ENCODE measurements at places on chromosomes 5 and 9. TPM values are rescaled to one million over a fixed set of nuclear protein-coding genes. Genes with fewer than 3 reads are reported as not detected.

DNA sequence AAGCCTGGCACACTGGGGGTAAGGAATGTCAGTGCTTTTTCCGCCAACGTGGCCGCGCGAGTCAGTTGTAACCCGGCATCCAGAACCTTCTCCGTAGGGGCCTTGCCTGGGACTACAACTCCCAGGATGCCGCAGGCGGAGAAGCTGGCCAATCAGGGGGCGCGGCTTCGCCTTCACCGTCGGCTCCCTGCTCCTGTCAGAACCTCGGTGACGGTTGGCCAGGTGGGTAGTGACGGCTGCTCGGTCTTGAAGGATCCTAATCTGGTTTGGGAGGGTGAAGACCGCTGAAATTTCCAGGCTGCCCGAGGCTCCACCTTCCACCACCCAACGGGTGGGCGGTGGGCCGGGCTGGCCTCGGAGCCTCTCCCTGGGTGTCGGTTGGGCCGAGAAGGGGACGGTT lies at the start of gene C5orf58:
C5orf58 (plus strand) TSS at position 200 of the 400 bp plus-strand sequence. CDS start 1,992 bp downstream, outside the sequence.
- H3K4me1 ChIP-seq: peaks cover 5% of the 10 kb centered on the region
- peaks cover 9% of the 10 kb centered on the region for H3K36me3 ChIP-seq
- no peaks in the 10 kb centered on the region for H3K27me3 ChIP-seq
- no peak within 1 kb of the TSS for H3K27ac ChIP-seq

GRCh38 chr9:129597355-129598088 lies 23.4 kb downstream of the C9orf50 start:
- H3K27me3 ChIP-seq: peaks cover 15% of the 10 kb centered on the region
- no peak for DNase-seq
- no peaks in the 10 kb centered on the region for H3K36me3 ChIP-seq
- H3K4me3 ChIP-seq: no peak overlapping the region

GRCh38 chr5:37532976-37533740 lies 154.0 kb downstream of the WDR70 start:
- no peaks in the 10 kb centered on the region for H3K4me1 ChIP-seq
- H3K27me3 ChIP-seq: no peaks in the 10 kb centered on the region
- no peak for DNase-seq
- H3K27ac ChIP-seq: no peak overlapping the region

DNA sequence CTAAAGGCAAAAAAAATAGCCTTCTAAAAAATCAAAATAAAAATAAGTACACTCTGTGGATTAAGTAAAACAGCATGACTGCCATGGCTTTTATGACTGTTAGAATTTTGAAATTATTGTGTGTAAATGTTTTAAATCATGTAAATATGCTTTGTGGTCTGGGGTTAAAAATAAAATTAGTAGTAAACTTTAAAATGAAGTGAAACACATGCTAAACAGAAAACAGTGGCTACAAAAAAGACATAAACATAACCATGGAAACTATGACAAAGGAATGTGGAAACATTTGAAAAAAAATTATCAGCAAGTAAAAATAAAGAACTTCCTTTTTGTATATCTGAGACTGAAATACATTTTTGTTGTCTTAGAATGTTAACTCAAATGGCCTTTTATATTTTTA lies 134.5 kb upstream of the SPEF2 start:
- peaks cover 14% of the 10 kb centered on the region for H3K36me3 ChIP-seq
- H3K4me3 ChIP-seq: no peak overlapping the region
- H3K27me3 ChIP-seq: peaks cover 5% of the 10 kb centered on the region
- no peak overlapping the region for H3K27ac ChIP-seq
- DNase-seq: no peak
- H3K4me1 ChIP-seq: peaks cover 11% of the 10 kb centered on the region

GRCh38 chr5:112012104-112012503 lies 255.1 kb upstream of the NREP start:
- no peak overlapping the region for H3K27ac ChIP-seq
- H3K4me1 ChIP-seq: no peaks in the 10 kb centered on the region
- no peak overlapping the region for H3K4me3 ChIP-seq
- DNase-seq: no peak

- no peak overlapping the region for H3K27ac ChIP-seq
- H3K27me3 ChIP-seq: peaks cover 19% of the 10 kb centered on the region
- H3K4me3 ChIP-seq: no peak overlapping the region
- H3K36me3 ChIP-seq: no peaks in the 10 kb centered on the region
These were observed 38.7 kb upstream of the ANGPTL2 start for GRCh38 chr9:127161081-127161624.

GRCh38 chr5:78644741-78645300 lies 3.8 kb downstream of the LHFPL2 start:
- H3K4me3 ChIP-seq: no peak overlapping the region
- H3K36me3 ChIP-seq: no peaks in the 10 kb centered on the region
- no peak overlapping the region for H3K27ac ChIP-seq
- DNase-seq: no peak
- H3K4me1 ChIP-seq: peaks cover 8% of the 10 kb centered on the region
- H3K27me3 ChIP-seq: peaks cover 38% of the 10 kb centered on the region

DNA sequence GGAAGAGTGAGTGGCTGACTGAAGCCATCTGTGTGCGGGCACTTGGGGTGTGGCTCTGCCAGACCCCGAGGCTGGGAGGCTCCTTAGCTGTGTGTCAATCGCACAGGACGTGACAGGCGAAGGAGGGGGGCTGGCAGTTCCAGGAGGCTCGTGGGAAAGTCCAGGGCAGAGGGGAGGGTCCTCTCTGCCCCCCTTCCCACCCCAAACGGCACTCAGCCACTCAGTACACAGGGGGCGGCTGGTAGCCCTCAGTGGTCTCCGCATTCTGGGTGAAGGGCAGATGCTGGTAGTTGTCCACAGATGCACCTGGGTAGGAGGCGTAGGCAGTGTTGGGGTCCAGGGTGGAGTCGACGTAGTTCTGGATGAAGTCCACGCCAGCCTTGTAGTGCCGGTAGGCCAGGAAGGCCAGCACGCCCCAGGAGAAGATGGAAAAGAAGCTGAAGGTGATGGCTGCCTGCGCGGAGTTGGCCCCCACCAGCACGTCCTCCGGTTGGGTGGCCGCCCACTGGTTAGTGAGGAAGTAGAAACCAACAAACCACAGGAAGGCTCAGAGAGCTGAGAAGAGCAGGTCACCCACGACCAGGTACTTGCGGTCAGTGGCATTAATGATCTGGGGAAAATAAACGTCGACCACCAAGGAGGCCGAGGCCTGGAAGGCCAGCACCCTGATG lies 85.4 kb upstream of the CEP78 start:
- peaks cover 3% of the 10 kb centered on the region for H3K4me1 ChIP-seq
- no peak overlapping the region for H3K27ac ChIP-seq
- H3K27me3 ChIP-seq: peaks cover 10% of the 10 kb centered on the region
- no peak overlapping the region for H3K4me3 ChIP-seq
- H3K36me3 ChIP-seq: no peaks in the 10 kb centered on the region

GRCh38 chr5:168463081-168463480 lies 23.2 kb upstream of the RARS1 start:
- H3K4me3 ChIP-seq: no peak overlapping the region
- H3K4me1 ChIP-seq: no peaks in the 10 kb centered on the region
- no peaks in the 10 kb centered on the region for H3K36me3 ChIP-seq
- no peak for DNase-seq

GRCh38 chr5:55816342-55816741 lies 34.8 kb upstream of the IL31RA start:
- H3K36me3 ChIP-seq: peaks cover 5% of the 10 kb centered on the region
- H3K4me1 ChIP-seq: peaks cover 7% of the 10 kb centered on the region
- no peak for DNase-seq

DNA sequence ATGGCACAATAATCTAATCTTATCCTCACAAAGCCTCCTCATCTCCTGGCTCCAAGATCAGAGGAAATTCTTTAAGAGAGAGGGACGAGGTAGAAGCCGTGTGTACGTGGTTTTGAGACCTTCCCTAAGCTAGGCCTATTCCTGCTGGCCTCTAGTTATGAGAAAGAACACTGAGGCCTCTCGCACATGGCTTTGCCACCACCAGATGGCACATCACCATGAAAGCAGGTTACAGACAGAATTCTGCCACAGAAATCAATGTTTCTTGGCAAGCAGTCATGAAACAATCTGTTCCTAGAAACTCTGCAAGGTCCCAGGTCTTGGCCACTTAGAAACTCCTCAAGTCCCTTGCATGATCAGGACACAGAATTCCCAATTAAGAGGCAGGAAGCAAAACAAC lies 268.2 kb upstream of the TAS2R1 start:
- no peaks in the 10 kb centered on the region for H3K36me3 ChIP-seq
- H3K27me3 ChIP-seq: no peaks in the 10 kb centered on the region
- no peaks in the 10 kb centered on the region for H3K4me1 ChIP-seq

- H3K4me1 ChIP-seq: no peaks in the 10 kb centered on the region
- no peaks in the 10 kb centered on the region for H3K36me3 ChIP-seq
- no peak for DNase-seq
- H3K4me3 ChIP-seq: no peak overlapping the region
- H3K27me3 ChIP-seq: no peaks in the 10 kb centered on the region
These were observed 64.9 kb upstream of the TLE1 start for GRCh38 chr9:81754245-81754644.

GRCh38 chr5:43514471-43514815 lies 505 bp downstream of the C5orf34 start:
- H3K36me3 ChIP-seq: peaks cover 13% of the 10 kb centered on the region
- H3K4me1 ChIP-seq: peaks cover 34% of the 10 kb centered on the region
- no peak for DNase-seq
- no peaks in the 10 kb centered on the region for H3K27me3 ChIP-seq
- H3K27ac ChIP-seq: peak overlapping the region; percentile 96

DNA sequence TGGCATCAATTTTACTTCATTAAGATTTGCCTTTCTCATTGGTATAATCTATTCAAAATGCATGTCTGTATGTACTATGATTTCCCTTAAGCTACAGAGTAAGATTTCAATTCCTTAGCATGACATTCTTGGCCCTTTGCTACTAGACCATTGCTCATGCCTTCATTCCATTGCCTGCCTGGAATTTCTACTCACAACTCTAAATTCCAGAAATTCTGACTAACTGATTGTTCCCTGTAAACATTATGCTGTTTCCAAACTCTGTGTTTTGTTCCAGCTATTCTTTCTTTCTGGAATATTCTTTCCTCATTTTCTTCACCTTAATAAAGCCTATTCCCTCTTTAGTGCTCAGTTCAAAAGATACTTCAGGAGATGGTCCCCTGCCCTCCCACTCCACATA lies 568.8 kb upstream of the SEMA6A start:
- H3K4me1 ChIP-seq: no peaks in the 10 kb centered on the region
- H3K27me3 ChIP-seq: no peaks in the 10 kb centered on the region
- H3K27ac ChIP-seq: no peak overlapping the region
- DNase-seq: no peak
- no peak overlapping the region for H3K4me3 ChIP-seq

DNA sequence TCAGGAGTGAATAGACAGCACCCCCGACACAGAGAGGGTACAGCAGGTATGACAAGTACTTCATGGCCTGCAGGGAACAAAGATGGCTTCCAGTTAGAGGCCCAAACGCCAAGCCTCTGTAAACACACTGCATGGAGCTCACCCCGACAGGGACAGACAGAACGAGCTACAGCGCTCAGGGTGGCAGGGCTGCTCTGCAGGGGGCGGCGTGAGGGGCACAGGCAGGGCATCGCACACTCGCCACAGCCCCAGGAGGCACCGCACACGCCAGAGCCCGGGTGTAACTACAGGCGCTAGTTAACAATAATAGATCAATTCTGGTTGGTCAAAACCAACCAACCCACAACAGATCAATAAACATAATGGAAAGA lies 21.1 kb downstream of the CLPTM1L start:
- no peak for DNase-seq
- no peaks in the 10 kb centered on the region for H3K27me3 ChIP-seq
- no peaks in the 10 kb centered on the region for H3K4me1 ChIP-seq
- H3K4me3 ChIP-seq: no peak overlapping the region

GRCh38 chr9:94882966-94883641 lies 156.6 kb downstream of the AOPEP start:
- no peak overlapping the region for H3K4me3 ChIP-seq
- DNase-seq: no peak
- no peak overlapping the region for H3K27ac ChIP-seq
- no peaks in the 10 kb centered on the region for H3K36me3 ChIP-seq
- H3K4me1 ChIP-seq: peaks cover 14% of the 10 kb centered on the region
- peaks cover 27% of the 10 kb centered on the region for H3K27me3 ChIP-seq

- H3K4me1 ChIP-seq: peaks cover 21% of the 10 kb centered on the region
- H3K27me3 ChIP-seq: peaks cover 79% of the 10 kb centered on the region
- peak overlapping the region; percentile 67 for H3K4me3 ChIP-seq
- H3K36me3 ChIP-seq: peaks cover 4% of the 10 kb centered on the region
These were observed 208.4 kb downstream of the MEF2C start for GRCh38 chr5:88674356-88675167.

DNA sequence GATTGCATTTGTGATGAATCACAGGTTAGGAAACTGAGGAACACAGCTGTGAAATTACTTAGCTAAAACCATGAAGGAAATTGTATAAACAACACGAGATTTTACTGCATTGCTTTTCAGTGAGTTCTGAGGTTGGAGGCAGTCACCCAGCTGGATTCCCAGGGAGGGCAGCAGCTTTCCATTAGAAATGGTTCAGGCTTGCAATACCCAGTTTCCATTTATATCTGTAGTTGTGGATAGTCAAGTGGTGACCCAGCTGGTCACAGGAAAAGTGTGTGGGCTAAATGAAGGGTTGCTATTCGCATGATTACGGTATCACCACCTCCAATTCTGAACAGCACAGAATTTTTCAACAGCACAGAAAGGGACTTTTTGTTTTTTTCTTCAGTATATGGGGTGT lies 34.3 kb upstream of the SPATA31D4 start:
- DNase-seq: no peak
- H3K4me3 ChIP-seq: no peak overlapping the region
- no peaks in the 10 kb centered on the region for H3K27me3 ChIP-seq
- no peaks in the 10 kb centered on the region for H3K36me3 ChIP-seq

- DNase-seq: no peak
- no peaks in the 10 kb centered on the region for H3K4me1 ChIP-seq
- no peak overlapping the region for H3K4me3 ChIP-seq
- H3K36me3 ChIP-seq: no peaks in the 10 kb centered on the region
- H3K27me3 ChIP-seq: no peaks in the 10 kb centered on the region
These were observed 109.1 kb upstream of the CTNND2 start for GRCh38 chr5:12013351-12013750.

GRCh38 chr5:81147011-81147885 lies 85.9 kb upstream of the CKMT2 start:
- H3K27ac ChIP-seq: no peak overlapping the region
- DNase-seq: no peak
- H3K36me3 ChIP-seq: no peaks in the 10 kb centered on the region
- H3K4me1 ChIP-seq: peaks cover 12% of the 10 kb centered on the region
- peak overlapping the region; percentile 47 for H3K4me3 ChIP-seq
- H3K27me3 ChIP-seq: no peaks in the 10 kb centered on the region

GRCh38 chr9:129235931-129236331 lies 57.9 kb upstream of the IER5L start:
- H3K27me3 ChIP-seq: no peaks in the 10 kb centered on the region
- H3K4me1 ChIP-seq: peaks cover 40% of the 10 kb centered on the region
- H3K27ac ChIP-seq: peak overlapping the region; percentile 47
- peaks cover 3% of the 10 kb centered on the region for H3K36me3 ChIP-seq

ADGRV1 gene
- total RNA-seq: 12.4 TPM

IL4 gene
- total RNA-seq: 21.6 TPM

GRM6 gene
- not detected for total RNA-seq

FOXD4 gene
- total RNA-seq: not detected

C9orf78 gene
- total RNA-seq: 59.6 TPM

PGM5 gene
- total RNA-seq: not detected

GPRIN1 gene
- total RNA-seq: 3.0 TPM

APBA1 gene
- total RNA-seq: 0.98 TPM

RANBP3L gene
- total RNA-seq: not detected

GRXCR2 gene
- total RNA-seq: not detected

All from activated T-helper 2 cell treated with anti-CD3 and anti-CD28 coated beads, Interferon-gamma antibody, Interleukin-2, Interleukin-4, amounts not matched to agents 10 μg/mL and 5 μg/mL and 100 μg/mL, durations not matched to agents 14 hours and 24 hours and 36 hours (primary cell).